ENCODE measurements at places on chromosomes 1 and 21.

DNA sequence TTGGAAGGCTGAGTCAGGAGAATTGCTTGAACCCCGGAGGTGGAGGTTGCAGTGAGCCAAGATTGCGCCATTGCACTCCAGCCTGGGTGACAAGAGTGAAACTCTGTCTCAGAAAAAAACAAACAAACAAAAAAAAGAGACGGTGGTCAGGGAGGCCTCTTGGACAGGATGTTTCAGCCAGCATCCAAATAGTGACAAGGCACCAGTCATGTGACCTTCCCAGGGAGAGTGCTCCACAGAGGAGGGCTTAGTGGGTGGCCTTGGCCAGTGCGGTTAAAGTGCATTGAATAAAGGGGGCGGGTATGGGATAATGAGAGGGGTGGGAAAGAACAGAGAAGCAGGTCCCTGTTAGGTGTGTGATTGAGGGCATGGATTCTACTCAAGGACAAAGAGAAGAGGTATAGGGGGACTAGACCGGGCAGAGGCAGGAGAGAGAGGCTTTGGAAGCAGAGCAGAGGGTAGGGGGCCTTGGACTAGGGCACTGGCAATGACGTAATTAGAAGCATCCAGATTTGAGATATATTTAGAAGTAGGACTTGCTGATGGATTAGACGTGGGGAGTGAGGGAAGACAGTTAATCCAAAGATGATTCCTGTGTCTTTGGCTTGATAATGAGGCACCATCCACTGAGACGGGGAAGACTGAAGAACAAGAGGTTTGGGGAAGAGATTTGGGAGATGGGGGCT is 12.0 kb upstream of the RYR2 start:
- no peak for DNase-seq

DNA sequence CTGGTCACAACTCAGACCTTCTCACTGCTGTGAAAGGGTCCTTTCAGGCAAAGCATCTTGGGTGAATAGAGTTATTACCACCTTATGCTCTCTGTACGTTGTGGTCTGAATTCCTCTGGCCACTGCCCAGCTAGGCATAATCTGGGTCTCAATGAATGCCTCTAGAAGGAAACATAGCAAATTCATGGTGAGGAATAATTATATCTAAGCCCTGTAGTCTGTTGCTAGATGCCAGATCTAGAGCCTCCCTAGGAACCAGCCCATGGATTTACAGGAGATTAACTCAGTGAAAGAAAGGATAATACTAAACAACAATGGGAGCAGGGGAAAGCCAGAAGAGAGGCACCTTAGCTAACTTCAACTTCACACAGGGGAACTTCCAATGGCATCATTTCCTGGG is 2.4 kb upstream of the COL11A1 start:
- DNase-seq = no peak

- DNase-seq = no peak
Observed at GRCh38 chr1:77961392-77961791, 17.5 kb downstream of the FUBP1 start.

DNA sequence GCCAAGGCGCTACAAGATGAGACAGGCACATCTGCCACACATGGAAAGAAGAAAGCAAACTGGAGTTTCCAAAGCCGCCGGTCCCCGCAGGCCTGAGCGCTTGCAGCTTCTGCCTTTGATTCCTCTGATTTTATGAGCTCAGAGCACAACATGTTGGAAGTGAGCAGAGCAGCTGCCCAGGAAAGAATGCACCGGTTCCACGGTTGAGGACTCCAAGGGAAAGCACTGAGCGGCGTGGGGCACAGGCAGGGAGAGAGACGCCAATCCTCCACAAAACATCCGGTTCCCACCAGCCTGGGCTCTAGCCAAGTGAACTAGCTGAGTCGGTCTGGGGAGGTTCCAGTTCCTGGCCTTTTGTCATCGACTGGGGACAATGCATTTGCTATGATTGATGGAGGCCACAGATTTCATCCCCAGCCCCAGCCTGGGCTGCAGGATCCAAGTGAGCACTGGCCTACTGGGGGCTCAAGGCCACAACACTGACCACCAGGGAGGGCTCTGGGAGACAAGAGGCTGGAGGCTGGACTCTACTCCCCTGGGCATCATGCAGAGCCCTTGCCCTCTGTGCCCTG is 253.1 kb upstream of the IRF2BP2 start:
- peak; percentile 60 for DNase-seq

- no peak for DNase-seq
Observed at GRCh38 chr1:177891809-177892208, 78.0 kb downstream of the SEC16B start.

GRCh38 chr1:69175053-69175452 is 392.7 kb upstream of the LRRC7 start:
- DNase-seq = no peak

GRCh38 chr1:39434797-39435395 is 56.5 kb upstream of the BMP8A start:
- no peak for DNase-seq

DNA sequence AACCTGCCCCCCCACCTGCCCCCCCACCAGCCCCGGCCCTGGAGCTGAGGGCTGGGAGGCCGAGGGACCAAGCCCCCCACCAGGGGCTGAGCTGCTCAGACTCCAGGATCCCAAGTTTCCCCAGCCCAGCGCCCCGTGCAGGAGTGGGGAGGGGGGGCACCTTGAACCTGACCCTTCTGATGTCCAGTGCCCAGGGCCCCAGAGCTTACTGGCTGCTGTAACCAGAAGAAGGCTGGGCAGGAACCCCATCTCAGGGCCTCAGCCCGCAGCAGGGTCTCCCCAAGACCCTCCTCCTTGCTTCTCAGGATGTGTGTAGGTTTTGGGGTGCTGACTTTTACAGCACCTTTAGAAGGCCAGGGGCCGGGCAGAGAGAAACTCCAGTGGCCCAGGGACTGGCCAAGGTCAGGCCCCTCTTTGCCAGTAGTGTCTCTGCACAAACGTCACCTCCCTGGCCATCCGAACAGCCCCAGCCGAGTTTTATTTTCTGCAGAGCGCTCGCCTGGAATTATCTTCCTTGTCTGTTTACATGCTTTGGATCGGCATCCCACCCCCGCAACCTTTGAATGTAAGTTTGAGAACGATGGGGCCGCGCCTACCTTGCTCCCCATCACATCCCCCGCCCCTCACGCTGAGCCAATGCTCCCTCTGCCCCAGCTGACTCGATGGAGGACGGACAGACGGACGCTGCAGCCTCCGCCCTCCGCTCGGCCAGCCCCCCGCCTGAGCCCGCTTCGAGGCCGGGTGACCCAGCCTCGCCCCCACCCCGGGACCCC is 70.1 kb upstream of the CASZ1 start:
- DNase-seq = no peak

- DNase-seq = no peak
Observed at GRCh38 chr21:43861706-43862105, 3.3 kb upstream of the AGPAT3 start.

DNA sequence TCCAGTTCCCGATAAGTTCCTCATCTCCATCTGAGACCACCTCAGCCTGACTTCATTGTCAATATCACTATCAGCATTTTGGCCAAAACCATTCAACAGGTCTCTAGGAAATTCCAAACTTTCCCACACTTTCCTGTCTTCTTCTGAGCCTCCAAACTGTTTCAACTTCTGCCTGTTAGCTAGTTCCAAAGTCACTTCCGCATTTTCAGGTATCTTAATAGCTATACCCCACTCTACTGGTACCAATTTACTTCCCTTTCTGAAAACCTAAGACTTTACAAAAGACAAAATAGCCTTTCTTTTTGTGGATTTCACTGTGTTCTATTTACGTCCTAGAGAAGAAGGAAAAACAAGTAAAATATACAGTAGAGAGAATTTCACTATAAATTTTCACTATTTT is 147.0 kb upstream of the FMN2 start:
- DNase-seq = peak; percentile 45

DNA sequence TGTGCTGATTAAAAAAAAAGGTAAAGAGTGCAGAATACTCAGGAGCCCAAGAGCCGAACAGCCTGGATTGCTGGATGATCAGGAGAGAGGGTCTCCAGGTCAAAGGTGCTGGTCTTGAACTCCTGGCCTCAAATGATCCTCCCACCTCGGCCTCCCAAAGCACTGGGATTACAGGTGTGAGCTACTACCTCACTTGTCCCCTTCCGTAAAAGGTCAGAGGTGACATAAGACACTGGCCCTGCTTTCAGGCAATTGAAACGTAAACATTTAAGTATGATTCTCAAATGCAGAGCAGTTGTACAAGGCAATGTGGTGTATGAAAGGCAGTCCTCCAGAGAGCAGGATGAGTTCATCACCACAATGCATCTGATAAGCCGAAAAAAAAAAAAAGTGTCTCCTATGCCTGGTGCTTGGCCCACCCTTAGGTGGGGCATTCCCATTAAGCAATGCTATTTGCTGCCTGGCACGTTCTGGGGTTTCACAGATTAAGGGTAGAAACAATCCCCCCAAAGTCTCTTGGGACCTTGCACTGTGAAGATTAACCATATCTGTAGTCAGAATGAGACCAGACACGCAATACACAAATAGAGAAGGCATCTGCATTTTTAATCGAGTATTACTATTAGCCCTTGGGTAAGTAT is 47.7 kb downstream of the PARP1 start:
- DNase-seq = no peak

- DNase-seq = no peak
Observed at GRCh38 chr21:41859297-41859980, 19.7 kb downstream of the PRDM15 start.

DNA sequence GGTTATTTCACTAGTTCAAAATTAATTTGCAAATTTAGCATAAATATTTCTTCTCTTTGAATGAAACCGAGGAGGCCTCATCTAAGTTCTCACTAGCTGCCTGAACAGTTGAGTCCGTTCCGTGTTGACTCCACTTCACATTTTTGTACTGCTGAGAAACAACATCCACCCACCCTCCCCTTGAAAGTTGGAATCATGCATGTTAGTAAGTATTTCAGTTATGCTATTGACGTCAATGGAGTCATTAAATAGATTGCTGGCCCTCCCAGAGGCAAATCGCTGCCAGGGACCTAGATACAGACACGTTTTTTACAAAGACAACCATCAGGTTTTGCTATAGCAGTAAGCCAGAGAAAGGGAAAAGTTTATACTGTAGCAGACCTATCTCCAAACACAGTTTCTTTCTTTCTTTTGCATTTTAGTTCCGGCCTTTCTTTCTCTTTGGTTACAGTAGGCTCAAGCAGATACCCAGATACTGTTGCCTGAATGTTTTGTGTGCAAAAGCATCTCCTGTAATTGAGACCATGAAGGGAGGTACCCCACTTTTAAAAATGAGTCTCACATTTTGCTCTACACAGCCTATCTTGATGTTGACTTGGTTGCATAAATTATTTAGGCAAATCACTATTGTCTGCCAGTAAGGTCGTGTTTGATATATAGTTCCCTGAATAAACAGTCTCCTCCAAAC is 262.6 kb upstream of the SGIP1 start:
- DNase-seq = peak; percentile 63

- DNase-seq = no peak
Observed at GRCh38 chr1:189851806-189852367, 625.8 kb downstream of the BRINP3 start.

GRCh38 chr1:222404710-222405109 is 143.2 kb downstream of the HHIPL2 start:
- no peak for DNase-seq

GRCh38 chr21:20739421-20739820 is 258.8 kb upstream of the NCAM2 start:
- no peak for DNase-seq

GRCh38 chr1:22239378-22239777 is 96.5 kb upstream of the WNT4 start:
- no peak for DNase-seq

DNA sequence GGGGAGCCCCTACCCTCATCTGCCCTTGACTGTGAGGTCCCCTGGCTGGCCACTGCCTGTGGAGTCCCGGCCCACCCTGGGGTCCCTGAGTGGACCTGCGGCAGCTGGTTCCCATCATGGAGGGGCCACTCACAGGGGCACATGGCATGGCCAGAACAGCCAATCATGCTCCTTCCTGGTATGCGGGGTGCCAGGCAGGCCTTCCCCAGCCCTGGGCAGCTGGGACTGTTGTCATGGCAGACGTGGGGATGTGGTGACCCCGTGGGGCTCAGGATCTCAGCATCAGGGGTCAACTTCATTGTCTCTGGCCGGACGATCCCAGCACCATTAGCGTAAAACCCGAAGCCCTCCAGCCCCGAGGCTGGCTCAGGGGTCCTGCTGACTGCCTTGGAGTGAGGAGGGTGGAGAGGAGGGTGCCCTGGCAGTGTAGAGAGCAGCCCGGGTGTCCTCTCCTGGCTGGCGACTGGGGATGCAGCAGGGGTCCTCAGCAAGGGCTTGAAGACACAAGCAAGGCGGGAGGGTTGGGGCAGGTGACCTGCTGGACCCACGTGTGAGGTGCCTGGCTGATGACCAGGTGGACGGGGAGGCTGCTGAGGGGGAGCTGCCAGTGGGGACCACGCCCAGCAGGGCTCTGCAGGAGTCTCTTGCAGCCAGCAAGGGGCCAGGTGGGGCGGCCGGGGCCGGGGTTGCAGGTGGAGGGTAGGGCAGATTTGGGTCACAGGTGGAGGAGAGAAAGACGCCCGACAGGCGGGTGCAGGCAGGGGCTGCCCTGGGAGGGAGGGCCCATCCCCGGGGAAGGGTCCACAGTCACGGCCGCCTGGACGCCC is 45.1 kb downstream of the TRIM11 start:
- no peak for DNase-seq

- no peak for DNase-seq
Observed at GRCh38 chr21:46000731-46001641, 19.4 kb downstream of the COL6A1 start.

DNA sequence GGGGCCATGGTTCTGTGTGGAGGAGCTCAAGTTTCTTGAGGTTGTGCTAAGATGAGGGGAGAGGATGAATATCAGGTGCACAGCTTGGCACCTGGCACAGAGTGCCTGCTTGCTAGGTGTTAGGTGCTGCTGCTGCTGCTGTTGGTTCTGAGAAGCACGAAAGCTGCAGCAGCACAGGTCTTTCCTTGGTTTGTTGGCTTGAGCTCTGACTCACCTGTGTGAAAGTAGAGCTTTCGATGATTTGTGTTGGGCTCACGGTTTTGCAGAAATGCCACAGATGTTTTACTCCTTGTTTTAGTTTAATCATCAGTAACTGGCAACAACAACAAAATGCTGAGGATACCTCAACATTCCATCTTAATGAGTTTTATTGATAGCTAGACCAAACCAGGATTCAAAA is 221.6 kb downstream of the BRINP2 start:
- no peak for DNase-seq

GRCh38 chr1:234486858-234487840 is 8.2 kb upstream of the TARBP1 start:
- peak; percentile 78 for DNase-seq

DNA sequence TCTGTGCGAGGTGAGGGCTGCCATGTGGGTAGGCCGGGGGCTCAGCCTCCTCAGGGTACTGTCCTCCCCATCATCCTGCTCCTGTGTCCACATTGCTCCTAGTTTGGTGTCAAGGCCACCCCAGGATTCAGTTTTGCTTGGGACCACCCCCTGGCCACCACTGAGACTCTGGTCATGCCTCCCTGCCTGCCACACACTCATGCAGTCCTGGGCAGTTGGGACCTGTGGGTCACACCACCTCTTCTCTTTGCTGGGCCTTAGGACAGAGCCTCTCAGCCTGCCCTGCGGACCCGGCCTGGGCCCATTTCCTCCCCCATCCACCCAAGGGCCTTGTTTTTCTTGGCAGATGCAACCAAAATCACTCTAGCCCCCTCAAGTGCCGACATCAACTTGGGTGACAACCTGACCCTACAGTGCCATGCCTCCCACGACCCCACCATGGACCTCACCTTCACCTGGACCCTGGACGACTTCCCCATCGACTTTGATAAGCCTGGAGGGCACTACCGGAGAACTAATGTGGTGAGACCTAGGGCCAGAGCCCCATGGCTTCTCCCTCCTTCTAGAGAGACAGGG is 19.4 kb downstream of the TMEM81 start:
- DNase-seq = no peak

Measured in inflammatory macrophage treated with lipopolysaccharide for 4 hours (primary cell).